ENCODE measurements at places on chromosomes 3 and 15.

DNA sequence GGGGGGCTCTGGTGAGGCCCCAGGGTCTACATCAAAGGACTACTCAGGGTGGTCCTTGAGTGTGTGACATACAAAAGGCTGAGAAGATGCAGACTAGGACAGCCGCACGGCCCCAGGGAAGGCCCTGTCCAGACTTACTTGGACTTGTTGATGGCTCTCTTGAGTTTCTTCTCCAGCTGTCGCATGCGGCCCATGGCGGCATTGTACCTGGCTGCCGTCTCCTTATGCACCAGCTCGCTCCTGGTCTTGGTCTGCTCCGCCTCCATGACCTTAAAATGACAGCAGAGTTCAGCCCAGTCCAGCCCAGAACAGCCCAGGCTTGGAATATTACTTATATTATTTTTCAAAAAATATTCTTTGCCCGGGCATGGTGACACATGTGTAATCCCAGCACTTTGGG lies 56.0 kb downstream of the CAPN7 start:
- DNase-seq = no peak

DNA sequence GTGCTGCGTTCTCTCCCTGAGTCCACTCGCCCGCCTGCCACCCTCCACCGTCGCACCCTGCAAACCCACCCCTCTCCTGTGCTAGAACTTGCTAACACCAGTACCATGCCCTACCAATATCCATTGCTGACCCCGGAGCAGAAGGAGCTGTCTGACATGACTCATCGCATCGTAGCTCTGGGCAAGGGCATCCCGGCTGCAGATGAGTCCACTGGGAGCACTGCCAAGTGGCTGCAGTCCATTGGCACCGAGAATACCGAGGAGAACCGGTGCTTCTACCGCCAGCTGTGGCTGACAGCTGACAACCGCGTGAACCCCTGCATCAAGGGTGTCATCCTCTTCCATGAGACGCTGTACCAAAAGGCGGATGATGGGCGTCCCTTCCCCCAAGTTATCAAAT lies 4.9 kb upstream of the ALAS1 start:
- DNase-seq = no peak

DNA sequence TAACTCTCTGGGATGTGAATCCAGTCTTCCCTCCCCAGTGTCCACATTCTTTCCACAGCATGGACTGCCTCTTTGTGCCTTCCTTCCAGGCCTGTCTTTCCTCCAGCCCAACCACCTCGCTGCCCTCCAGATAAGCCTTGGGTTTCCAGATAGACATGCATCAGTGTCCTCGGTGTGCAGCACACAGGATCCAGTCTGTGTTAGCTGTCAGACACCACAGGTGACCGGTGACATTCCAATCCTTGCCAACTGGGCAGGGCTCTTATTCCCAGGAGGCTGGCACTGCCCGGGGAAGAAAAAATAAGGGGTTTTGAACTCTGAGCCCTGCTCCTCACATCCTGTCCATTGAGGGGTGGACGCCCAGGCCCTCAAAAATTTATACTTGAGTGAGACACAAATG lies 6.0 kb upstream of the SLC6A1 start:
- no peak for DNase-seq

- DNase-seq = no peak
These were observed 151.9 kb upstream of the CMC1 start for GRCh38 chr3:28089527-28089897.

DNA sequence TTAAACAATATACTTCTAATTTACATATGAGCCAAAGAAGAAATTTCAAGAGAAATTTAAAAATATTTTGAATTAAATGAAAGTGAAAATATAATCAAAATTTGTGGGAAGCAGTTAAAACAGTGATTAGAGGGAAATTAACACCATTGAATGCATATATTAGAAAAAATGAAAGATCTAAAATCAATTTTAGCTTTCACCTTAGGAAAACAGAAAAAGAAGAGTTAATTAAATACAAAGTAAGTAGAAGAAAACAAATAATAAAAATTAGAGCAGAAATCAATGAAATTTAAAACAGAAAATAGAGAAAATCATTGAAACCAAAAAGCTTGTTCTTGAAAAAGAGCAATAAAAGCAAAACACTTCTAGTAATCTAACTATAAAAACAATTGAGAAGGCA lies 38.6 kb upstream of the AP3B2 start:
- no peak for DNase-seq

- DNase-seq = no peak
These were observed 26.0 kb downstream of the SORD start for GRCh38 chr15:45048794-45049631.
